Activated CD4-positive, CD25-positive, alpha-beta regulatory T cell treated with anti-CD3 and anti-CD28 coated beads, Interleukin-2, amount 50 U/mL, for 24 hours (primary cell): ENCODE measurements at places on chromosomes 6 and 20.

- no peak for ATAC-seq
Observed at GRCh38 chr6:139852488-139853140, 478.2 kb upstream of the CITED2 start.

GRCh38 chr20:50318710-50319109 lies 128.1 kb downstream of the CEBPB start:
- no peak for ATAC-seq

DNA sequence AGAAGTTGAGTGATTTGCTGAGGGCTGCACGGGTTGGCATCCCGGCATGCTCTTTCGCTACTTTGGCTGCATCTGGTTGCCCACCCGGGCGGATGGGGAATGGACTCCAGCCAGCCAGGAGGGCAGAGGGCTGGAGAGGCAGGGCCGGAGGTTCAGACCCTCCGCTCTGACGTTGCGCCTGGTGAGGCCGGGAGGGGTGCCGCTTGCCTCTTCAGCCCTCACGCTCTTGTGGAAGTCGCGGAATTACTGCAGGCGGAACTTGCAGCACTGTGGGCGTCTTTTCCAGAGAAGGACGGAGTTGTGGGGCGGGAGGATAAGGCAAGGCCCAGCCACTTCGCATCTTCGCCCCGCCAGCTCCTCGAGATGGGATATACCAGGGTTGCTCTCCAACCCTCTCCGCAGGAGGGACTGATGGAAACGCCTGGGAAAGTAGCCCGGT lies 656 bp downstream of the RTEL1 start:
- peak; percentile 12 for ATAC-seq

DNA sequence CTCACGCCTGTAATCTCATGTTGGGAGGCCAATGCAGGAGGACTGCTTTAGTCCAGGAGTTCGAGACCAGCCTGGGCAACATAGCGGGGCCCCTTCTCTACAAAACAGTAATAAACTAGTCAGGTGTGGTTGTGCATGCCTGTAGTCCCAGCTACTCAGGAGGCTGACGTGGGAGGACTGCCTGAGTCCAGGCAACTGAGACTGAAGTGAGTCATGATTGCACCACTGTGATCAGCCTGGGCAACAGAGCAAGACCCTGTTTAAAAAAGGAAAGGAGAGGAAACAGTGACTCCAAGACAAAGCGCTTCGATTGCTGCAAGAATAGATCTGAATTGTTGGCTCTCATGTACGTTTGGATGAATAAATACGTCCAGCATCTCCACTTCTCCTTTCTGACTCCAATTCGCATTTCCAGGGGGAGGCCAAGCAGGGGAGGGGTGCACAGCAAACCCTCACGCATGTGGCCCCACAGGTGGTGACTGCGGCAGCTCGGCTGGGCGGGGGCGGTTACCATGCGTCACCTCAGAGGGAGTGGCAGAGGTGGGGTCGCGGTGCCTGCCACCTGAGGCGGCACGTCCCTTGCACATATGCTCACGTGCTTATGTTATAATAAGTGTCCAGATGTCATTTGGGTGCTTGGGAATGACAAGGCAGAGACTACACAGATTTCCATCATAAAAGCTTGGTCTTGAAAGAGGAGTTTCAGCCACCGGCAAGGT lies 95.1 kb upstream of the MPC1 start:
- ATAC-seq: no peak

GRCh38 chr6:142118925-142119324 lies 13.8 kb upstream of the GJE1 start:
- ATAC-seq: no peak
